ENCODE measurements at places on chromosomes 16 and 17.

DNA sequence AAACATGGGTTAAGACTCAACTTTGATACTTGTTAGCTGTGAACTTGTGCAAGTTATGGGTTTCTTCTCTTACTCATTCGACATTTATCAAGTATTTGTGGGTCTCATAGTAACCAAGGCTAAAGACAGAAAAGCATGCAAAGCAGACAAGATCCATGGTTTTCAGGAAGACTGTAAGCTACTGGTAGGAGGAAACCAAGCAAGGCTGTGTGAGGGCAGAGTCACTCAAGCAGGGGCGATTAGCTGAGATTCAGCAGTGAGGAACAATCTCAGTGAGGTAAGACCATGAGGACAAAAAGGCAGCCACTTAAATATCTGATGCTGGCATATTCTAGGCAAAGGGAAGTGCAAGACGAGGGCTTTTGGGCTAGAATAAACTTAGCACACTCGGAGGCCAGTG is 29.5 kb downstream of the MBTD1 start:
- no peak for DNase-seq

- DNase-seq = no peak
Observed at GRCh38 chr16:9447195-9447551, 355.7 kb downstream of the HAPSTR1 start.

DNA sequence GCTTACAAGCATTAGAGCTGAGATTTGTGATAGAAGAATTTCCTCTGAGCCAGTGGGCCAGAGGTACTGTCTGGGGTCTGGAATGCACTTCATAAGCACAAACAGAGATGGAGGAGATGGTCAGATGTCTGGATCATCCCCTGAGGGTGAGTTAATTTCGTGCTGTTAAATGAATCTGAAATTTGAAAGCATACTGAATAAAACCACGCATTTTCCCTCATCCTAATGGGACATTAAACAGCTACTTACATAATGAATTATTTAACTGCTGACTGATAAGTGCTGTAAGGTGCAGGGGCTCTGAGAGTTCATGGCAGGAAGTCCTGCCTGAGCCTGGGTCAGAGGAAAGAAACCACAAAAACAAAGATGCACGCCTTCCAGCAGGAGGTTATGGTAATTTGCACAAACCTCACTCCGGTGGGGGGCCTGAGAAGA is 136.3 kb upstream of the XYLT1 start:
- DNase-seq = no peak

GRCh38 chr17:31446195-31446967 is 54.9 kb downstream of the RAB11FIP4 start:
- no peak for DNase-seq

GRCh38 chr16:1541293-1542165 is 8.1 kb downstream of the TMEM204 start:
- DNase-seq = no peak

GRCh38 chr16:3094289-3095027 is 4.6 kb downstream of the ZSCAN10 start:
- DNase-seq = peak; percentile 45

DNA sequence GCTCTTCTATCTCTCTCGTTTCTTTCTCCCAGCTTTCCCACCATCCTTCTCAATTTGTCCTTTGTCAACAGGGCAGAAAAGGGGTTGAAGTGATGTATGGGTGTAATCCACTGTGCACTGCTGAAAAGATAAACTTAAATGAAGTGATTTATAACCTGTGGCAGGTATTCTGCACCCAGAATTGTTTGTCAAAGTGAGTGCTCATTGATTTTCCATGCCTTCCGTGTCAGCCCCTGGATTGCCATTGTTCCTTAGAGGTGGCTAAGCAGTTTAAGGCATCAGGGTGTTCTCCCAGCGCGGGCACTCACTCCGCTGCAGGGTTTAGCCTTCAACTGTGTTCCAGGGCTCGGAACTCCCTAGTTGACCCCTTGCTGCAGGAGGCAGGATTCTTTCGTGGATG is 82.9 kb downstream of the PITPNC1 start:
- DNase-seq = no peak

GRCh38 chr16:63131503-63131902 is 1095.3 kb upstream of the CDH8 start:
- DNase-seq = no peak

- no peak for DNase-seq
Observed at GRCh38 chr16:77899416-77899815, 111.1 kb downstream of the VAT1L start.

GRCh38 chr16:88977018-88977811 is at the start of gene CBFA2T3:
CBFA2T3 (minus strand) TSS chr16:88977207; CDS start chr16:88976807, 400 bp downstream.
- DNase-seq = no peak

DNA sequence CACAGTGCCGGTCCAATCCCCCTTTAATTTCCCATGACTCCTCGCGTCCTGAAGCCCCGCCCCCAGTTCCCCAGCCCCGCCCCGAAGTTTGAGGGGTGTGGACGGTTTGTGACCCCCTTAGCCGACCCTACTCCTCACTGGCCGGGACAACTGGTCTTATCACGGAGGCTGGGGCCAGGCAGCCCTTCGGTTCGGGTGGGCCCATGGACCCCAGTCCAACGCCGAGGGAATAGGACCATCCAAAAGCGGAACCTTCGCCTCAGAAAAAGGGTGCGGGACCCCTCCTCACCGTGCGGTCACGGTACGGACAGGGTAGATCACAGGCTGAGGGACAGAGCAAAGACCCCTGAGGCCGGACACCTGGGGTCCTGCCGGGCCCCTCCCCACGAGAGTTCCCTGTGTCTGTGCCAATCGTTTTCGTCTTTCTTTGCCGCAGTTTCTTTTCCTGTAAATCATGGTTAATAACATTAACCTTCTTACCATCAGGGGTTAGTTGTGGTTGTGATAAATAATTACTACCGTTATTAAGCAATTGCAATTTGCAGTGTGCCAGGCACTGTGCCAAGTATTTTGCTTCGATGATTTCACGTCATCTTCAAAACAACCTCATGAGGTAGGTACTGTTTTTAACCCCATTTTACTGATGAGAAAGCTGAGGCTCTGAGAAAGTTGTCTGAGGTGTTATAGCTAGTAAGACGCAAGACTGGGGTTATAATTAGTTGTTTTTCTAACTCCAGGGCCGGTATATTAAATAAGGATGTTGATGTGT is 543 bp downstream of the TMUB2 start:
- no peak for DNase-seq

GRCh38 chr17:51869387-51869786 is 289.1 kb downstream of the CA10 start:
- DNase-seq = no peak

GRCh38 chr17:14320734-14321475 is 20.0 kb downstream of the HS3ST3B1 start:
- no peak for DNase-seq
